ENCODE measurements at places on chromosomes 2 and 18.
A peak's percentile ranks its signal among the peaks of the same experiment; 100 is the strongest.

DNA sequence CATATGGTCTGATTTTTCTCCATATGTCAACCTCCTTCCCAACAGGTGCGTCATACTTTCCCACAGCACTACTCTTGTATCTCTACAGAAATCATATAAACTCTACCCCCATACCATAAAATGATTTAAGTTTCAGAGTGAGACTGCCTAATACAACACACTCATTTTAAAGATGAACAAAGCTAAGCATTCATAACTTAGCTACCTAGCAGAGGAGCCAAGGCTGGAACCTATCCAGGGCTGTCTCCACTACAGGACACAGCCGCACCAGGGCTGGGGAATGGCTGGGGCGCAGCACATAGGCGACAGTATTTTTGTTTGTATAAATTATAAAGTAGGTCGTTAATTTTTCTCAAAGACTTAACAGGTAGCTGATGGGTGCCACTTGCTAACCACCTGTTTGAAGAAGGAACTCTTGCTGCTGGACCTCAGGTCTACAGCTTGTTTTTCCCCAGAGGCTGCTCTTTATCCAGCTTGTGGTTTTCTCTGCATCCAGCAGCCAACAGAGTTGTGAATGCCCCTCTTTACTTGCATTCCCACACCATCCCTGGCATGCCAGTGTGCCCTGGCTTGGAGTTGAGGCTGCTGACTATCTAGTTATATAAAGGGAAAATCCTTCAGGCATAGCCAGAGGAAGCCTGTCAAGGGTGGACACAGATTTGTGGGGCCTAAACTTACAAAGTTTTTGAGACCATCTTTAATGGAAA, 62.0 kb downstream of the HNRNPLL start:
- DNase-seq: peak; percentile 54

GRCh38 chr18:26911840-26912239, 46.3 kb upstream of the AQP4 start:
- no peak for DNase-seq

- DNase-seq: no peak
Measured at GRCh38 chr2:101766871-101767739, 69.6 kb downstream of the MAP4K4 start.

DNA sequence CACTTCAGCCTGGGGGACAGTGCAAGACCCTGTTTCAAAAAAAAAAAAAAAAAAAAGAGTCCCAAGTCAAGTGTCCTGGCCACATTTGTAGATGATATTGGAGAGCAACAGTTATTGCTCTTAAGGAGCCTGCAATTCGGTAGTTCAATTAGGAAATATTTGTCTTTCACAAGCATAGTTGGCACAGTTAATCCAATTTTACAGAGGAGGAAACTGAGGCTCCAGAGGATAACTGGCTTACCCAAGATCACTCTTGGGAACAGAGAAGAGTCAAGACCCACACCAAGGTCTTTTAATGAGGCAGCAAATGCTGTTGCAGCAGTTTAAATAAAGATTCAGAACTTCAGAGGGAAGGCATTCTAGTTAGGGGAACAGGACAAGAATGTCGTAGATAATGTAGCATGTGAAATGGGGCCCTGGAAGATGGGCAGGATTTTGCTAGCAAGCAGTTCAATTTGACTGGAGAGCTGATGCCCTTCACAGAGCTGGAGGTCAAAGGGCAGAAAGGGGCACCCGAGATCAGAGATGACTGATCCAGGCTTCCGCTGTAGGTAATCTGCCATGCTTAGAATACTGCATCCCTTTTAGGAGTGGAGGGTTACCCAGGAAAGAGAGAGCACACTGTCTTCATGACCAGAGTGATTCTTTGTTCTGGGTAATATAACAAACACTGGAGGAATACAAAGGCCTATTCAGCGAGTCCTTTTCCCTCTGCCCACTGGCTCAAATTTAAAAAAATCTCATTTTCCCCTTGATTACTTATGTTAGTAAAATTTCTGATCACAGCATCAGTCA, 3.0 kb downstream of the NPC1 start:
- DNase-seq: no peak

DNA sequence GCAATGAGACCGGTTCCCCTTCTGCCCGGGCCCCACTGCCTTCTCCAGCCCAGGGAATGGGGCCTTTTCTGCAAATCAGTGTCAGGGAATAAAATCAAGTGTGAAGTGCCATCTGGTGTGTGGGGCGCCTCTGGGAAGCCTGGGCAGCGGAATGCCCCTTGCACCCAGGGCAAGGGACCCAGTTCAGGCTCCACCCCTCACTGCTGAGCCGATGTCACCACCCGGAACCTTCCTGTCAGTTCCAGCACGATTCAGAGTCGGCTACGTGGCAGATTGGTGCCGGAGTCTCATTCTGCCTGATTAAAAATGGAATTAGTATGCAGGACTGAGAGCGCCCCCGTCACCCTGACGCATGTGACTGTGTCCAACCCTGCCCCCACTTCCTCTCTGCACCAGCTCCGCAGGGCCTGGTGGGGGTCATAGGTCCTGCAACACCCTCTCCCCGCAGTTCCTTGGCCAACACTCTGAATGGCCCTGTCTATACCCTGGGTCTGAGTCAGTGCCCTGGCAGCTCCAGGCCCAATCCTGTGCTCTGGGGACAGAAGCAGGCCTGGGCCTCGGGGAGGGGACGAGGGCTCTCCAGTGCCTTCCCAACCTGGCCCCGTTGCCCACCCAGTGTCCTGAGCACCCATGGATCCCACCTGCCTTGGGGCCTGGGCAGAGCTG, 8.2 kb upstream of the ALPI start:
- DNase-seq: no peak

GRCh38 chr2:133240491-133241223, 327.6 kb downstream of the NCKAP5 start:
- DNase-seq: no peak

GRCh38 chr2:96306370-96306769, 1.0 kb upstream of the SNRNP200 start:
- no peak for DNase-seq

DNA sequence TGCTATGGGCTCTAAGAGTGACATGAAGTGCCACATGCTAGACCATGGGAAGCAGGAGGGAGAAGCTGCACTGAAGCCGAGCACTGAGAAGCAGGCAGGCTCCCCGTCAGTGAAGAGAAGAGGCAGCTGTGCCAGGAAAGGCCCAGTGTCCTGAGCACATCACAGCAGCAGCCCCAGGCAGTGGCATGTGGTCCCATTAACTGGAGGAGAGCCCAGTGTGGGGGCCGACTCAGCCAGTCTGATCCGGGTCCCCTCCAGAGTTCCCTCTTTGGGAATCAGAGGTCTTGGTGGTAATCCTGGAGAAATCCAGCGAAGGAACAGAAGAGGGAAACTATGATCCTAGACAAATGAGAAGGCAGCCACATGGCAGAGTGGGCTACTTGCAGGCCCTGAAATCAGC, 96.7 kb upstream of the ACAA2 start:
- no peak for DNase-seq

DNA sequence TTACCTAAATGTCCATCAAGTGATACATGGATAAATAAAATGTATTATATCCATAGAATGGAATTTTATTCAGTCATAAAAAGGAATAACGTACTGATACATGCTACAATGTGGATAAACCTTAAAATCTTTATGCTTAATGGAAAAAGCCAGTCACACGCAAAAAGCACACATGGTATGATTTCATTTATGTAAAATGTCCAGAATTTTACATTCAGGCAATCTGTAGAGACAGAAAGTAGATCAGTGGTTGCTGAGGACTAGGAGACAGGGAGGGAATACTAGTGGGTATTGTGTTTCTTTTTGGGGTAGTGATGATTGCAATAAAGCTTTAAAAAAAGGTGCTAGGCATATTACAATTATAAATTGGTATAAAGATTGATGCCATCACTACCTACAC, 30.7 kb upstream of the CD302 start:
- DNase-seq: no peak
